HTR-8/SVneo (cell line): ENCODE measurements at places on chromosomes 7 and 10.

GRCh38 chr7:108062250-108063014 lies 59.5 kb upstream of the LAMB1 start:
- no peak for DNase-seq

GRCh38 chr10:89861199-89861573 lies 159.8 kb downstream of the KIF20B start:
- no peak for DNase-seq

DNA sequence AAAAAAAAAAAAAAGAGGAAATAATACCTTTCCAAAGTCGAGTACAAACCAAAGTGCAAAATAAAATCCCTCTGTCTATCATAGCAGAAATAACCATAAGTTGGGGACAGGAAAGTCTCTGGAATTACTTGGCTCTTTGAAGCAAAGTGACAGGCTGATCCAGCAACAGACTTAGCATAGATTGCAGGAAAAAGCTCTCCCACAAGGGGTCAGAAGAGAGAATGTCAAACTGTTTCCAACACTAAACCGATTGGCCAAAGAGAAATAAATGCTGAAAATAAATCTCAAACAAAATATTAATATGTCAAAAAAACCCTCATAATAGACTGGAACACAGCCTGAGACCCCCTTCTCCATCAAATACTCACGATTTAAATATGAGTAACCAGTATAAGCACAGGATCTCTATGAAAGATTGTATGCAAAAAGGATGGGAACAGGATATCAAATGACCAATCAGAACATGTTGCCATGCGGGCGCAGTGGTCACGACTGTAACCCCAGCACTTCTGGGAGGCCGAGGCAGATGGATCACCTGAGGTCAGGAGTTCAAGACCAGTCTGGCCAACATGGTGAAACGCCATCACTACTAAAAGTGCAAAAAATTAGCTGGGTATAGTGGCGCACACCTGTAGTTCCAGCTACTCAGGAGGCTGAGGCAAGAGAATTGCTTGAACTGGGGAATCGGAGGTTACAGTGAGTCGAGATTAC lies 1000.7 kb upstream of the LRRN3 start:
- DNase-seq = no peak

DNA sequence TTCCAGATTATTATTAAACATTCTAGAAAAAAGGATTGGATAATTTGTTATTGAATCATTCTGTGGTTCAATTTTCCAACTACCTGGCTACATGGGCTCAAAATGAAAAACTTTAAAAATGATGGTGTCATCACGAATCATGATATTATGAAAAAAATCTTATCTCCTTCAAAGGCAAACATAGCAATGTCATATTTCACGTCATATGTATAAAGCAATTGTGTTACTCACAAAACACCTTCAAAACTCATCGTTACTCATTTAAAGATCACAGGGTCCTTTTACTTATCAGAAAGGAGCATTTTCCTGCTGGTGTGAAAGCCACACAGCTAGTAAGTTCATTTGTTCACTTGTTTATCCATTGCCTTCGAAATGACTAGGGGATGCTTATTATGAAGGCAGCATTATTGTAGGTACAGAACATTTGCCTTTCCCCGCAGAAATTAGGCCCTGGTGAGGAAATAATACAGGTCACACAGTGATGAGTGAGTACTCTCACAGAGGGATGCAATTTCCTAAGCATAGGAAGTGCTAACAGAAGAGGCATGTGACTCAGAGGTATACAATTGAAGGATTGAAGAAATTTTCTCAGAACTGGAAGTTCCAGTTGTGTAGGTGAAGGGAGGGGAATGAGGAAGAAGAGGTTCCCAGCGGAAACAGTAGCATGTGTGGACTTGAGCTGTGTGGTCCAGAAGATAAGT lies 478.7 kb downstream of the INHBA start:
- peak; percentile 12 for DNase-seq

- DNase-seq = no peak
Measured at GRCh38 chr10:132197271-132198067, 10.7 kb downstream of the DPYSL4 start.

GRCh38 chr10:31171402-31172083 lies 139.9 kb upstream of the ZNF438 start:
- DNase-seq = no peak

DNA sequence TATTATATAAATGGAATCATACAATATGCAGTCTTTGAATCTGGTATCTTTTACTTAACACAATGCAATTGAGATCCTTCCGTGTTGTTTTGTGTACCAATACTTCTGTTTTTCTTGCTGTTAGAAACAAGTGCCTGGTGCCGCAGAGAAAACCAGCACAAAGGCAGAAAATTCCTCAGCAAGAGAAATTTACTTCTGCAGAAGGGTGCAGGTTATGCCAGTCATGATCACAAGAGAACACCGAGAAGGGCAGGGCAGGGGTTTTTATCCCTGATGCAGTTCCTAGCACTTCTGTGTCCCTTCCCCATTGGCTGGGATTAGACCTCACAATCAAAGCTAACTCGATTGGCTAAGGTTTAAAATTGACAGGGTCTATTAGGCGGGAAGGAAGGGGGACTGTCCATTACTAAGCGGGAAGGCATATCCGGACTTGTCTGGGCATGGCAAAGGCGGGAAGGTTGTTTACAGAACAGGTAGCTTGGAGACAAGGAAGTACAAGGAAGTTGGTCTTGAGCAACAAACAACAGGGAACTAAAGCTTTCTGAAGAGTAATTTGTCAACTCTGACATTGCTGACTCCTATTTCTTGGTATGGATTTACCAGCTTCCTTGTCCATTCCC lies 2.4 kb upstream of the ZNF33B start:
- no peak for DNase-seq

- DNase-seq = no peak
Measured at GRCh38 chr7:68787566-68787965, 810.7 kb upstream of the AUTS2 start.

GRCh38 chr7:9083837-9084236 lies 650.4 kb downstream of the NXPH1 start:
- no peak for DNase-seq

GRCh38 chr10:108090476-108091215 lies 926.1 kb upstream of the SORCS1 start:
- DNase-seq = no peak

DNA sequence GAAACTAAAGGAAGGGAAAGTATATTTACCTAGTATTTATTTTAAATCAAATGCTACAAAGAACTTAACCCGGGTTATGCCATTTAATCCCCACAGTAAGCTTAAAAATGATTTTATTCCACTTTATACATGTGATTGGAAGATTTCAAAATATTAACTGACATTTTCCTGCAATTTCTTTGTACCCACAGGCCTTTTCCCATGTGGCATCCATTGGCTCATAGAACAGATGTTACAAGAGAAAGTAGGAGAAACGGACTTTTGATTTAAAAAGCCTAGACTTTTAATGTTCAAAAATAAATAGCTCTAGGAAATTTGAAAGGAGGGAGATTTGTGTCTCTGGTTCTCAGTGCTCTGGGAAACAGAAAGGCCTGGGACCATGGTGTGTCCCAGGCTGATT lies 807.9 kb downstream of the KCNMA1 start:
- no peak for DNase-seq
